CD4-positive, alpha-beta T cell treated with Interleukin-21 for 1 hour (primary cell): ENCODE measurements at places on chromosomes 5 and 9.

DNA sequence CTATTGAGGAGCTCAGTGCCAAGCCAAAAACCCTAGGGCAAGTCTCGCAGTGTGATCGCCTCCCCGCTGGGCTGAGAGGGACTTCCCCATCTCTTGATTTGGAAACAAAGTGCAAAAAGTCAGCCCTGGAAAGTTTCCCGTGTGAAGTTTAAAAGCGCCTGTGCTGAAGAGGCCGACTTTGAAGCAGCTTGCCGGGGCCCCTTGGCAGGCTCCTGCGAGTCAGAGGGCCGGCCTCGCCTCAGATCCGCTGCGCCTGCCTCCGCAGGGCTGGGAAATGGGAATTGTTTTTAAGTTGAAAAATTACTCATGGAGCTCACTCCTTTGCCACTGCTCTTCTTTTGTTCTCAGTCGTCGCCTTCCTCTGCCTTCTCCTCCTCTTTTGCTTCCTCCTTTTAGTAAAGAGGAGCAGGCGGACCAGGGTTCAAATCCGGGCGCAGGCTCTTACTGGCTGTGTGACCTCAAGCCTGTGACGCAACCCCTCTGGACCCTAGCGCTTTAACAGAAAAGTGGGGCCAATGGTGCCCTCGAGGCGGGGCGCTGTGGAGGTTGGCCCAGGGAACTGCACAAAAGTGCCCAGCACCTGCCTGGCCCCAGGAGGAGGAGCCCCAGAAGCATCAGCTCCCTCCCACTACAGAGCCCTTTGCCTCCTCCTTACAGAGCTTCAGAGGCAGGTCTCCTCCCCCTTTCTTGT, 14.7 kb upstream of the LHX2 start:
- DNase-seq: no peak

- no peak for DNase-seq
Measured at GRCh38 chr5:37836592-37837413, 3.0 kb downstream of the GDNF start.

DNA sequence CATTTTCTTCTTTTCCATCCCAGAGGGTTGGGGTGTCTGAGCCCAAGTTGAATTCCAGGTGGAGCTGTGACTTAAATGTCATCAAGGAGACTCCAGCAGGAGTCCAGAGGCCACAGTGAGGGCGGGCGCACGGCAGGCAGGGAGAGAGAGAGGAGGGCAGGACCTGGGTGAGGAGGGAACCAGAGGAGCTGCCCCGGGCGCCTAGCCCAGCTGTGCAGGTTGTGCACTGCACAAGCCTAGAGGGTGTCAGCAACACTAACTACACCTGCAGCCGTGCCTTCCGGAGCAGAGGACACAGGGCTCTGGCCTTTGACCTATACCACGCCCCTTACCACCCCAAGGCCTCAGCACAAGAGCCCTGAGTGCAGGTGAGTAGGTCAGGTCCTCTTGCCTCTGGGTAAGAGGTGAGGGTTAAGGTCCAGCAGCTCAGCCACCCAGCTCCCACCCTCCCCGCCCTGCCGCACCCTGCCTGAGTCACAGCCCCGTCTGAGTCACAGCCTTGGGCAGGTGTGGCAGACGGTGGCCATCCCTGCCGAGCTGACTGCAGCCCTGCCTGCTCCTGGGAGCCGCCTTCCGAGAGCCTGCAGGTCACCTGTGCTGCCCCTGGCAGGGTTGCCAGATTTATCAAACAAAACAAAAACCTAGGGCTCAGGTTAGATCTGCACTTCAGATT, 6.4 kb upstream of the AGPAT2 start:
- DNase-seq: no peak

- DNase-seq: no peak
Measured at GRCh38 chr9:125099816-125100215, 43.5 kb downstream of the SCAI start.

DNA sequence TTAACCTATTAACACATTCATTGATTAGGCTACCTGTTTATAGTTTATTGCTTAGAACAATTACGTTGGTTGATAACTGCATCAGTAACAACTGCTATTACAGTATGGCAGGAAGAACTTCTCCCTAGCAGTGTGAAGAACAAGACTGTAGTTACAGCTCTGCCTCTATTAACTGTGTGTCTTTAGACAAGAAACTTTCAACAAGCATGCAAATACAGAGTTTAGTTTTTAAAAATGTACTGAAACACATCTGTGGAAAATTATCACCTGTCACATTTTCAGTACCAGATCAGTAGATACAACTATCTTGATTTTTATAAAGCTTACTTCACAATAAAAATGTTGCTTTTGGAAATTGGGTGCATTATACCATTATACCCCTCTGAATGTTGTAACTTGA, 22.2 kb downstream of the ELL2 start:
- no peak for DNase-seq

GRCh38 chr9:17614903-17615302, 36.0 kb downstream of the SH3GL2 start:
- DNase-seq: no peak
